ENCODE measurements at places on chromosomes 3 and 15.

DNA sequence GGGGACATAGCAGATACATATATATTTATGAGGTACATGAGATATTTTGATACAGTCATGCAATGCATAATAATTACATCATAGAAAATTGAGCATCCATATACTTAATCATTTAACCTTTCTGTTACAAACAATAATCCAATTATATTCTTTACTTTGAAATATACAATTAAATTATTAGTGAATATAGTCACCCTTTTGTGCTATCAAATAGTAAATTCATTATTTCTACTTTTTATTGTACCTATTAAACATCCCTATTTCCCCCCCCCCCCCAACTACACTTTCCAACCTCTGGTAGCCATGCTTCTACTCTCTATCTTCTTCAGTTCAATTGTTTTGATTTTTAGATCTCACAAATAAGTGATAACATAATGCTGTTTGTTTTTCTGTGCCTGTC, 719.1 kb downstream of the ZBBX start:
- DNase-seq: no peak

DNA sequence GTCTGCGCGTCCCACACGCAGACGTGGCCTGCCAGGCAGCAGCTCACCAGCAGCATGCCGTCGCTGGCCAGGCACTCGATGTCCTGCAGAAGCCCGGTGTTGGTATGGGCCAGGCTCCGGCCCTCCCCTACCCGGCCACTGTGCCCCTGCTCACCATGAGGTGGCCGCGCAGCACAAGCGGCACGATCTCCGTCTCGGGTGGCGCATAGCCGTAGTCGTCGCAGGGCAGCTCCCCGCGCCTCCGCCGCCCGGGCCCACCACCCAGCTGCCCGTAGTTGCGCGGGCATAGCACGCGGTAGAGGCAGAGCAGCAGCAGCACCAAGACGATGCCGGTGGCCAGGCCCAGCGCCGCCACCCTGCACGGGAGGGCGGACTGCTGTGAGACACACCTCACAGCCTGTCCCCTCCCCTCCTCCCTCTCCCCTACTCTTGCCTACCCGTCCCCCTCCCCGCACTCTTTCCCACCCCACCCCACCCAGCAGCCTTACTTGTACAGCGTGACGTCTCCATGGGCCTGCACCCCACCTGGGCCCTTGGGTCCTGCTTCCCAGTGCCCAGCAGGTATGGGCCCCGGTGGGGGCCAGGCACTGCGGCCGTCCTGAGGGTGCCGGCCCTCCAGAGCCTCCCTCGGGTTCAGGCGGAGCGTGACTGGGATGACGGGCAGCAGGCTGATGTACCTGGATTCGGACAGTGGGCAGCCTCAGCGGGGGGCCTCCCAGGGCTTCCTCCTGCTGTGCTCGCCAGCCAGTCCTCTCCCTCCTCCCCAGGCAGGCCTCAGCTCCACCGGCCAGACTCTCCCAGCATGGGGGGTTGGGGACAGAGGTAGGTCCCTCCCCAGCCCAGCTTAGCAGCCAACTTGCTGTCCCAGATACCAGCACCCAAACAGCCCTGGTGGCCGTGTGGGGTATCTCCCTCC, 37.6 kb downstream of the PTPN23 start:
- DNase-seq: no peak

GRCh38 chr3:127157171-127157828, 35.6 kb upstream of the PRR23E start:
- no peak for DNase-seq

DNA sequence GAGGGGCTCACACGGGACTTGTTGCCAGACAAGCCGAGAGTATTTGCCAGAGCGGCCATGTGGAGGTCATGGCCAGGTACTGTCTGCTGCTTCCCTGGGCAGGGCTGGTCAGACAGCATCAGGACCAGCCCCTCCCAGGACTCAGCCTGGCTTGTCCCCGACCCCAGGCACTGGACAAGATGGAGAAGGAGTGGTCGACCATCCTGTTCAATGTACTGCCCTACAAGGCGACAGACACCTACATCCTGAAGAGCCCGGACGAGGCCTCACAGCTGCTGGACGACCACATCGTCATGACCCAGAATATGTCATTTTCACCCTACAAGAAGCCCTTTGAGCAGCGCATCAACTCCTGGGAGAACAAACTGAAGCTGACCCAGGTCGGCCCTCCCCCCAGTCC, 38.6 kb downstream of the DNAH1 start:
- no peak for DNase-seq

GRCh38 chr3:9903904-9904303, 1.3 kb downstream of the IL17RE start:
- DNase-seq: no peak

DNA sequence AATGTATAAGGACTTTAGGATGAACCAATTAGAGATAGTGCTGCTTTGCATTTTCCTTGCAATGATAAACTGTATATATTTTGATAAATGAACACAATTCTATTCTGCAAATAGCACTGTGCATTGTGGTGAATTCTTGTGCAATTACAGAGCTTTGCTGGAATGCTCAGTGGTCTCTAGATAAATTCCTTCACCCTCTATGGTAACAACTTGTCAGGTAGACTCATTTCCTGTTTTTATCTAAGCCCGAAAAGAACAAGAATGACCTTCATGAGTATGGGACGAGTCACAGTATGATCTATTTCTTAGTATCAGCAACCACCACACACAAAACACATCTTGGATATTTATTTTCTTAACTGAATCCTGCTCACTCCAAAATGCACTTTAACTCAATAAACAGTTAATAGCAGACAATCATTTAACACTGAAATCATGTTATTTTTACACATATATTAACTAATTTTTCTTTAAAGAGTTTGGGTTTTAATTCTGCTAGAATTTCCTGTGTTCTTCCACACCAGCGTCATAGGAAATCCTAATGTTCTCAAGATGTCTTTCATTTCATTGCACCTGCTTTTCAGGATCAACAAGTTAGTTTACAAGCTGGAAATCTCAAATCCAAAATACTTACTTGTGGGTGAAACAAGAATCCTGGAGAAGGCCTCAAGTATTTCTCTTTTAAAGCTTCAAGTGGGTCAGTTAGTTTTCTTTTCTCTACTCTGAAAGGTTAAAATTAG, 551.2 kb downstream of the MECOM start:
- DNase-seq: no peak

- no peak for DNase-seq
Observed at GRCh38 chr3:15321349-15321748, 11.0 kb downstream of the SH3BP5 start.

DNA sequence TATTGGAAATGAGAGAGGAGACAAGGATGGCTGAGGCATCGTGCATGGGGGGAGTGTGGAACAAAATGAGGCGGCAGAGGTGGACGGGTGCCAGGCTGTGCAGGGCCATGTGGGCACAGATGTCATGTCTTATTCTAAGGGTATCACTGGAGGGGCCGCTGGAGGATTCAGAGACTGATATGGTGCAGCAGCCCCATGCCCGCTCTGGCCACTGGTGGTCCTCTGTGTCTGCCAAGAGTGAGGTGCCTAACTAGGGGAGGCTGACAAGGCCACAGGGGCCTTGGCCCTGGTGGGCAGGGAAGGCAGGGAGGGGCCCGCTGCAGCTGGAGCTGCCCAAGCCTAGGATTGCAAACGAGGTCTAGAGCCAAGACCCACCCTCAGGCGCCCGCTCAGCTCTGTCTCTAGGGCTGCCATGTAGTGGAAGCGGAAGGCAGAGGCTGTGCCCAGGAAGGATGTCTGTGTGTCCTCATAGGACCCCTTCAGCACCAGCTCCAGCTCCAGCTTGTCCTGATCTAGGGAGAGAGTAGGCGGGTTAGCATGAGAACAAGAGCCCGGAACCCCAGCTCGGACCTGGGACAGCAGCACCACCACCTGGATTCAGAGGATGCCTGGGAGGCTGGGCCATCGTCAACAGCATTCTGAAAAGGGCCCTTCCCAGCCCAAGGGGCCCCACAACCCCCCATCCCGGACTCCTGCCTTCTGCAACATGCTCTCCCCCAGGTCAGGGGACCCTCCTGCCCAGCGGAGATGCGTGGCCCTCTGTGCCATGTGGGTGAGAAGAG, 11.3 kb downstream of the PLA2G4D start:
- DNase-seq: no peak

DNA sequence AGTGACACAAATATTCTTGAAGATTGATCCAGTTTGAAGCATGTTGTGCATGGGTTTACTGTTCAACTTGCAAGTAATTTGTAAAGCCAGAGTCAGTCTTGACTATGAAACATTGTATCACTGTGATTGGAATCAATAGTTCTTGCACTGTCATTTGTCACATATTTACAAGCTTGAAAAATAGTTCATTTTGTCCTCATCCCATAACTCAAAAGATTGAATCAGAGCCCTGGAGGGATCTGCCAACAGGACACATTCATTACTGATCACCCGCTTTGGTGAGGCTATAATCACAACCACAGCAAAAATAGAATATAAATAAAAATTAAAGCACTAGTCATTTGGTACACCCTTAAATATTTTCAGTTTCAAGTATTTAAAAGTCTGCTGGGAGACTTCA, 368.9 kb downstream of the WDR72 start:
- no peak for DNase-seq

DNA sequence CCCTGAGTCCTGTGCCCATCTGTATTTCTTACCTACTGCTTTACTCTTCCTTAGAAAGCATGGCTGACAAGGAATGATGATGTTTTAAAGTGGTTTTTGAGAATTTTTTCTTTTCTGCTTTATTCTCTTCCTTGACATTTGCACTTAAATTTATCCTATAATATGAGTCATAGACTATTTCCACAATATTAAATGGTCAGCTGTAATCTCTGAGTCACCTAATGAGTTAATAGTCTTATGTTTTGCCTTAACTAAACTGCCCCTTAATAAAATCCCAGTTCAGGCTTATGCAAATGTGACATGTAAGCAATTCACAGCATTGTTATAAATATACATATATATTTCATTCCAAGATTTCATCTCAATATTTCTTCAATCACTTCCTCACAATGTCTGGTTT, 23.8 kb downstream of the MEIS2 start:
- no peak for DNase-seq

- DNase-seq: no peak
Observed at GRCh38 chr3:174495311-174495710, 363.8 kb upstream of the NAALADL2 start.

DNA sequence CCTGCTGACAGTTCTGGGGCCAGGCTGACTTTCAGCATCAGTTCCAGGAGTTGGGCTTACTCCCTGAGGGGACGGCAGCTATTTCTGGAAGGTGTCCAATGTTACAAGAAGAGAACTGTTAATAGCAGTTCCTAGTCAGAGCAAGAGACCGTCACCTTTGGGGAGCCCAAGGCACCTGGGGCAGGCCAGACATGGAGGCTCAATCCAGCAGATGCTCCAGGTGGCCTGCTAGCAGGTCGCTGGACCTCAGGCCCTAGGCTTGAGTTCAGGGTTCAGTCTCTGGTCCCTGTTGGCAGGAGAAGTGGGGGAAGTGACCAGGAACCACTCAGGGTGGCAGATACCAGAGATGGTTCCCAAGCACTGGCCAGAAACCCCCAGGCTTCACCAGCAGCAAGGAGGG, 25.9 kb downstream of the C3orf20 start:
- no peak for DNase-seq

DNA sequence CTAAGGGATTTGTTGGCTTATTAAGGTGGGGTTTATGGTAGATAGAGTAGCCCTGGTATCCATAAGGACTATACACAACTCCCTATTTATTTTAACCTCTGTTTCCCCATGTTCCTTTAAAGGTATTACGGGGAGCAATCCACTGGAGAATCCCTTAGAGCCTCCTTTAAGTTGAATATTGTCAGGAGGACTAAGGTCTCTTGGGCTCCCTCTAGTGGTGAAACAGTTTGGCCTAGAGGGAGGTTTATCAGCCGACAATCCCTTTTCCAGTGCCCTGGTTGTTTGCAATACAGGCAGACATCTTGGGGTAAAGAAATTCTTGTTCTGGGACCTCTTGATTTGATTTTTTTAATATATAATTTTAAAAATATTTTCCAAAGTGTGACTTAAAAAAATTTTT, 12.9 kb downstream of the OPA1 start:
- DNase-seq: peak; percentile 15

- no peak for DNase-seq
Observed at GRCh38 chr15:73862276-73862675, 11.1 kb upstream of the TBC1D21 start.

- no peak for DNase-seq
Observed at GRCh38 chr3:32488474-32489008, 14.1 kb downstream of the CMTM6 start.

DNA sequence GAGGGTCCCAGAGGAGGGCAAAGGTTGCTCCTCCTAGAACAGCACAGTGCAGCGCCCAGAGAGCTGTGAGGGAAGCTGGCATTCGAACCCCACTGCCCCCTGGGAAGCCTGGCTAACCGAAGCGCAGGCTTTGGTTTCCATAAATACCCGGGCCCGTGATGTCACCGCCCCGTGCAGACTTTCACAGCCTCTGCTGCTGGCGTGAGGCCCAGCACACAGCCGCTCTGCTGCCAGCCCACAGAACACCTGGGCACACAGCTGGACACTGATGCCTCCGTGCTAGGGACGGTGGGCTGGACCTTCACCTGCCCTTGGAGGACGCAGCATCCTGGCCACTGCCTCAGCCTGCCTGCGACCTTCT, 1.0 kb downstream of the IQSEC1 start:
- DNase-seq: peak; percentile 76

DNA sequence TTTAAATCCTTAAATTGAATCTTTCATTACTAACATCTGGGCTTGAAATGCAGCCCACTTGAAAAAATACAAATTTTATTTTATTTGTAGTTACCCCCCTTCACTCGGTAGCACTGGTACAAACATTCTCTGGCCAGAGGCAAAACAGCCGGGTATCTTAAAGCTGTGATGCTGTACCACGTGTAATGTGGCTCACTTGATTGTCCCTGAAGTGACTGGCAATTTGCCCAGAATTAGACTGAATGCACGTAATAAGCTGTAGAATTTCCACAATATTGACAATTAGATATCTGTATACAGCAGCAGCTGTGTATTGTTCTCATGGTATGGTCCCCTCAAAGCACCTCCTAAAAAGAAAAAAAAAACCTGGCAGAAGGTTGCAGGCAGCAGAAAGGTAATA, 192.8 kb upstream of the TBC1D5 start:
- no peak for DNase-seq

GRCh38 chr3:16927485-16927884, 42.7 kb downstream of the PLCL2 start:
- no peak for DNase-seq

All from dorsolateral prefrontal cortex (tissue), 122 donors.